Stimulated activated CD4-positive, alpha-beta T cell treated with anti-CD3 and anti-CD28 coated beads, TNF-alpha, amount 100 ng/mL, for 1 hour (primary cell): ENCODE measurements at places on chromosomes 5 and 9.

DNA sequence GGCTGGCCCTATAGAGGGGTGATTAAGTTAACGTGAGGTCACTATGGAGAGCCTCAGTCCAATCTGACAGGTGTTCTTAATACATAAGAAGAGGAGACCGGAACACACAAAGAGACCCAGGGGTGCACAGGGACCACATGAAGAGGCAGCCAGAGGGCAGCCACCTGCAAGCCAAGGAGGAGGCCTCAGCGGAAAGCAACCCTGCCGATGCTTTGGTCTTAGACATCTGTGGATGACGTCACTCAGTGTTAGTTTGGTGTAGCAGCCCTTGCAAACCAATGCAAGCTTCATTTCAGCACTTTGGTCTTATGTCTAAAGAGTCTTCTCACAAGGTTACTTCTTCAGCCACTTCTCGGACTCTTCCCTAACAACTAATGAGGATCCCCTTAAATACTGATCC lies 47.6 kb upstream of the GRHPR start:
- DNase-seq = no peak

- no peak for DNase-seq
These were observed 157.9 kb downstream of the RMI1 start for GRCh38 chr9:84138541-84138940.

DNA sequence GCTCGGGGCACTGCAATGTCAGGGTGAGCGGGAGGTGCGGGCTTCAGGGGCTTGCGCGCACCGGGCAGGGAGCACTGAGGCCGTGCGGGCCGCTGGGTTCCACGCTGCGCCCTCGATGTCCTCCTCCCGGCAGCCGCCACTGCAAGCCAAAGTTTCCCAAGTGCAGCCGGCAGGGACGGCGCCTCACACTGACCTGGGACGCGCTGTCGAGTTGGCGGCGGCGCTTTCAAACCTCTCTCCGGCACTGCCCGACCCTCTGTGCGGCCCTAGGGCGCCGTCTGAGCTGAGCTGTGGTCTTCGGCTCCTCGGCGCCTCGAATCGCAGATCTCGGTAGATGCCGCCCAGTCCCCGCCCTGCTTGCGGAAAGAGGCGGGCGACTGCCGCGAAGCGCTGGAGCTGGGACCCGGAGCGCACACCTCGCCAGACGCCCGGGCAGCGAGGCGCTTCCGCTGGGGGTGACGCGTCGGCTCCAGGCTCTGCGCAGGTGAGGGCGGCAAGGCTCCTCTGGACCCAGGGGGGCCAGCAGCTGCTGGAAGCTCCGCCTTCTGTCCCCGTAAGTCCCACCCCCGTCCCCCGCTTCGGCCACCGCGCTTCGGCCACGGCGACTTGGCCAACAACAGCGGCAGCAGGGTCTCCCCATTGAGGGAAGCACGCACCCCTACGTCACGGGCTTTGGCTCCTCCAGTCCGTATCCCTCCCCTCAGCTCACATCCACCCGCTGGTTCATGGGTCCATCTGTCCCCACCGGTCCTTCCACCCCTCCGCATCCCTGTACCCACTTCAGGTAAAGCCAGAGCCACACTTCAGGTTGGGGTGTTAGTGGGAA lies at the start of gene ANKRD34B:
Gene ANKRD34B (minus strand): TSS at position 320 of the 826 bp plus-strand sequence. CDS start 10,261 bp downstream, outside the sequence.
- DNase-seq = no peak

- no peak for DNase-seq
These were observed 566.6 kb upstream of the TUSC1 start for GRCh38 chr9:26244661-26245451.

DNA sequence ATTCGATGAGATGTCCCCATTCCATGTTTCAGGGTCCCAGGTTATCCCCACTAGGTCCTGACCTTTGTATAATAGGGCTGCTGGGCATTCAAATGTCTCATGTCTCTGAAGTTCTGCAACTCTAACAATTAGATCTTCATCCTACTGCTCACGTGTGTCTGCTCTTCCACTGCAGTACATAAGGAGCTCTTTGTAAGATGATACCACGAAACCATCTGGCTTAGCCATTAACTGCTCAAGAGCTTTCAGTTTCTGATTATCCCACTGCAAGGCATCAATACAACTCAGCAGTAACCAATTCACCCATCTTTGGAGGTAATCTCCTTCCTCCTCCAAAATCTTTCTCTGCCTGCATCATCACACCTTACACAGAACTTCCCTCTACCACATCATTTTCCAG lies 49.9 kb upstream of the PPP2CA start:
- no peak for DNase-seq

- DNase-seq = no peak
These were observed 4.8 kb upstream of the ENTPD8 start for GRCh38 chr9:137445930-137446431.

- no peak for DNase-seq
These were observed 31.2 kb upstream of the ACTBL2 start for GRCh38 chr5:57513785-57514184.

DNA sequence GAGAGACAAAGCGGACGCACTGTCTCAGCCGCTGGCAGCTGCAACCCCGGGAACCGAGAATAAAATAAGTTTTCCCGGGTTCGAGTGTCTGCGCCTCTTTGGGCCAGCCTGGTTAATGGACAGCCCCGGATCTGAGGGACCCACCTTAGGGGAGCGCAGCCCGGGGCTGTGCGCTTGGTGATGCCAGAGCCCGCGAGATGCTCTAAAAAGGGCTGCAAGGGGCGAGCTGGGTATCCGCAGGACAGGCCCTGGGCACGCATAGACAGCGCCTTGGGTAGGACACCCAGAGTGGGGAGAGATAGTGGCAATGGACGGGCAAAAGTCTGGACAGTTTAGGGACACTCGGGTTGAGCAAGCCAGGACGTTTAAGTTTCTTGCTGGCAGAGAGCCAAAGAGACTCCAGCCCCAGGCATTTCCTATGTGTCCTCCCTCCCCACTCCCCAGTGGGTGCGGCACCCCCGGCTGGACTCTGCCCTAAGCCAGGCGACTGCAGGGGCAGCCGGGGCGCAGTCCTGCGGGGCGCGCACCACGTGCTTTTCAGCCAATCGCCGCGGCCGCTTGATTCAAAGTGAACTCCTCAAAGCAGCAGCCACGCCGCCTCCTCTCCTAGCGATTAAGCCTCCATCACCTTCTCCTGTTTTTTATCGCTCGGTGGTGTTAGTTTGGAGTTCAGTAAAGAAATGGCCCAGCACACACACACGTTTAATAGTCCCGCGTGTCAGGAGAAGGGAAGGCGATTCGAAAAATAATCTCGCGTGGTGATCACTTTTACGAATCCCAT lies 616 bp upstream of the ENC1 start:
- no peak for DNase-seq

GRCh38 chr5:73338256-73339050 lies 110.1 kb downstream of the FOXD1 start:
- no peak for DNase-seq

- DNase-seq = no peak
These were observed 320.9 kb downstream of the NTRK2 start for GRCh38 chr9:84990416-84990815.

GRCh38 chr5:136053336-136054141 lies 24.8 kb downstream of the TGFBI start:
- DNase-seq = no peak

DNA sequence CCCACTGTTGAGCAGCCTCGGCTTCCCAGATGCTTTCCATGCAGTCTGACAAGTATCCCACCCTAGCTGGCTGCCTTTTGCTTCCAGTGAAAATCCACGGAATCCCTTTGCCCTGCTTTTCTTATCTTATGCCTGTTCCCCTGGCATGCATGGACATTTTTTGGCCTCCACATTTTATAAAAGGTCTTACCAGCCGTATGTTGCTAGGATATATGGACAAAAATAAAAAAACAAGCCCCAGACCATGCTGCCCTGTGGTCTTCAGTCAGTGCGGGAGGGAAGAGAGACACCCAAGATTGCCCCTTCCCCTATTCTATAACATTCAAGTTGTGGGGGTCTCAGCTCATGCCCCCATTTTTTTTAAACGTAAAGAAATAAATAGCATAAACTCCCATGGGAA lies 129.6 kb downstream of the COL23A1 start:
- DNase-seq = no peak

- DNase-seq = no peak
These were observed 41.2 kb downstream of the ANKH start for GRCh38 chr5:14830210-14831005.

DNA sequence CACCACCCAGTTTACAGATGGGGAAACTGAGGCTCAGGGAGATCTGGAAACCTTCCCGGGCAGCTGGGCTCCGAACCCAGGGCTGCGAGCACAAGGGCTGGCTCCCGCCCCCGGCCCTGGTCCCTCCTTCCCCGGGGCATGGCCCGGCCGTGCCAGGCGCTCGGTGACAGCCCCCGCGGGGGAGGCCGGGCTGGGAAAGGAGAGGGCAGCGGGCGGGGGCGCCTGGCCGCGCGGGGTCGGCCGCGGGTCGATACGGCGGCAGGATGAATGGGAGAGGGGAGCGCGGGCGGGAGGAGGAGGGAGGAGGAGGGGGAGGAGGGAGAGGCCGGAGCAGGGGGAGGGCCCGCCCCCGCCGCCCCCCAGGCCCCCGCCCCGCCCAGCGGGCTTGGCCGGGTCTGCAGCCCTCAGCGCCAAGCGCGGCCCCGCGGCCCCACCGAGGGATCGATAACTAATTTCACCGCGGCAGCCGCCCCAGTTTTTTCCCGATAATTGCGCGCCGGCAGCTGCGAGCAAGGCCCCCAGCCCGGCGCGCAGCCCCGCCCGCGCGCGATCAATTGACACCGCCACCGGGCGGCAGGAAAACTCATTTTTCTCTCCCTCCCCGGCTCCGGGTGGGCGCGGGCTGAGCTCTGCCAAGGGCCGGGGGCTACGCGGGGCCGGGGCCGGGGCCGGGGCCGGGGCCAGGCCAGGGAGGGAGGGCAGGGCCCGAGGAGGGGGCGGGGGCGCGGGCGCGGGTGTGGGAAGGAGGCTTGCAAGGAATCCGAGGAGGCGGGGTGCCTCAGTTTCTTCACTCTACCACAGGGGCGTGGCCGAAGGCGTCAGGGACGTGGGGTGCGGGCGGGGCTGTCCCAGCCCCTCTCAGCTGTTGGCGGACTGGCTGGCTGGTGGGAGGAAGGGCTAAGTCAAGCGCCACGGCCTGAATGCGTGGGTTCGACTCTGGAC lies 52.1 kb downstream of the C9orf50 start:
- DNase-seq = no peak

GRCh38 chr9:88796947-88797346 lies 194.3 kb upstream of the S1PR3 start:
- DNase-seq = no peak

DNA sequence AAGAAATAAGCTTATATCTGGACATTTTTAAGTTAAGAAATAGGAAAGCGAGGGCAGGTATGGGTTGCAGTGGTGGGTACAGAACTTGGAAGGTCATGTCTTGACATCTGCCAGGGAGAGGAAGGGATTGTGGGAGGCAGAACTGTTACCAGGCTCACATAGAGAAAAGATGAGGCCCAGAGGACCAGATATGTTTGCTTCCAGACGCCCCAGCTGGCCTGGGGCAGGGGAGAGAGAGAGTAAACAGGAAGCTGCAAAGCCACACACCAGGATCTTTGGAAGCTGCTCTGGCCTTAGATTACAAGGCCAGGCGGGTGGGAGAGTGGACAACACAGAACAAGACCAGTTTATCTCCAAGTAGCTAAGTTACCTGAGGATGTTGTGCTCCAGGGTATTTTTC lies 71.2 kb downstream of the MARCHF11 start:
- DNase-seq = no peak

DNA sequence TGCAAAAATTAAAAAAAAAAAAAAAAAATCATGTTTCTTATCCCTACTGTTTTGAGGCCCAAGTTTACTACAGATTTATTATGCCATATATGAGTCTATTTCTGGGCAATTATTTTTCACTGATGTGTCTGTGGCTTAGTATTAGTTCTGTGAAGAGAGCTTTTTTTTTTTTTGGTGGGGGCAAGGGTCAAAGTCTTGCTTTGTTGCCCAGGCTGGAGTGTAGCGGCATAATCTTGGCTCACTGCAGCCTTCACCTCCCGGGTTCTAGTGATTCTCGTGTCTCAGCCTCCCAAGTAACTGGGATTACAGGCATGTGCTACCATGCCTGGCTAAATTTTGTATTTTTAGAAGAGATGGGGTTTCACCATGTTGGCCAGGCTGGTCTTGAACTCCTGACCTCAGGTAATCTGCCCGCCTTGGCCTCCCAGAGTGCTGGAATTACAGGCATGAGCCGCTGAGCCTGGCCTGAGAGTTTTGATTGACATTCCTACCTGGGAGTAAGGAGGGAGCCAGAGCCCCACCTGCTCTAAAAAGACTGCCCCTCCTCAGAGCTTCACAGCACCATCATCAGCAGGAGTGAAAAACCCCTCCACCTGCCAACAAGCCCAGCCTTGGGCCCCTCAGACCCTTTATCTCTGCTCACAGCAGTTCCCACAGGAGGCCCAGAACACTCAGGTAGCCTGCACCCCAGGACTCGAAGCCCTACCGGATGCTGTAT lies 36.1 kb upstream of the JADE2 start:
- no peak for DNase-seq

GRCh38 chr5:25618821-25619220 lies 974.0 kb upstream of the CDH10 start:
- no peak for DNase-seq

DNA sequence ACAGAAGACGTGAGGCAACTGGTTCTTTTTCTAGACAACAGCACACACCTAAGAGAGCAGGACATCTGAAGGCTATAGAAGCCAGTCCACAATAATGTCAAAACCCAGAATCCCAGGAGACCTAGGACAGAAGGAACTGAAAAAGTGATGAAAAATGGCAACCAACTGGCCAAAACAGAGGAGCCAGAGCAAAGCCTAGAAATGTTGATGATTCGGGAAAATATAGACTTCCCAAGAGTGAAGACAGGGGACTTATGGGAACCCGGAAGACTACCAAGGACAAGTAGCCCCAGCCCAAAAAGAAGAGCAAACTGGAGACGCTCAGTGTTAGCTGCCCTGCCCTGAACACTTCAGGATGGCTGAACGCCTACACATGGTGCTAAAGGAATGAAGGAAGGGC lies 43.4 kb upstream of the ZNF366 start:
- no peak for DNase-seq

DNA sequence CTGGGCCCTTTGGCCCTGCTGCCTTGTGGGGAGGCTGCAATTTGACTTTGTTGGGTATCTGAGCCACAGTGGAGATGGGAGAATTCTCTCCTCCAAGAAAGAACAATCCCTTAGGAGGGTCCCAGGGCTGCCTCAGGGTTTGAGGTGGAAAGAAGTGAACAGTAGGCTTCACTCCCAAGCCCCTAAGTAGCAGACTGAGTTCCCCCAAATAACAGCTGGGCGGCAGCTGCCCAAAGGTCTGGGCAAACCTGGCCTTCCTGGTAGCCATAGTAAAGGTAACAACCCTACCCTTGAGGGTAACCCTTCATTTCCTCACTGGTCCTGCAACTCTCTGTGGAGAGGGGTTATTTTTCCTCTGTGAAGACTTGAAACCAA lies 746 bp downstream of the RGS3 start:
- DNase-seq = no peak

DNA sequence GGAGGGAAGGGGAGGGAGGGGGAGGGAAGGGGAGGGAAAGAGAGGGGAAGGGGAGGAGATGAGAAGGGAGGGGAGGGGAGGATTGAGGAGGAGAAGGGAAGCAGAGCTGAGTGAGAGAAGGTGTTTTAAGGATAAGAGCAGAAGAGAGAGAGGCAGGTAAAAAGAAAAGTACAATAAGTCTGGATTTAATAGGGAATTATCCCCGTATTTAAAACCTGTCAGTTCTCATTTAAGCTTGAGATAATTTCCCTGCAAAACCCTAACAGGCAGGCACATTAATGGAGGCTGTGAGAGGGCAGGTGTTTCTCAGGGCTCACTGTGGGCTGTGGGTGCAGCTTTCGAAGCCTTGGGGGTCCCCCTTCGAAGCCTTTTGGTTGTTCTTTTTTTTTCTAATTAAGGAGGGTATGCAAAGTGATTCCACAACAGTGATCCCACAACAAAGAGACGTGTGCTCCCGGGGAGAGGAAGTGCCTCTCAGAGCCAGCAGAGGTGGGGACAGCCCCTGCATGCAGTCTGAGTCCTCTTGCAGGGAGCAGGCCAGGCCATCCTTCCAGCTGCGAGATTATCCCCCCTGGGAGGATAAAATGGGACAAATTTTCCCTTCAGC lies 317.9 kb upstream of the IRX1 start:
- DNase-seq = no peak
